ENCODE measurements at places on chromosomes 5 and 9. TPM values are rescaled to one million over a fixed set of nuclear protein-coding genes. Genes with fewer than 3 reads are reported as not detected.

The ZFP37 gene
- 3.3 TPM for total RNA-seq

The ANKRD18A gene
- not detected for total RNA-seq

GRCh38 chr5:107067395-107067794 is 603.3 kb downstream of the EFNA5 start:
- H3K4me1 ChIP-seq: no peaks in the 10 kb centered on the region
- H3K27ac ChIP-seq: no peak overlapping the region
- H3K4me3 ChIP-seq: no peak overlapping the region
- no peaks in the 10 kb centered on the region for H3K27me3 ChIP-seq
- no peak for DNase-seq
- H3K36me3 ChIP-seq: no peaks in the 10 kb centered on the region

DNA sequence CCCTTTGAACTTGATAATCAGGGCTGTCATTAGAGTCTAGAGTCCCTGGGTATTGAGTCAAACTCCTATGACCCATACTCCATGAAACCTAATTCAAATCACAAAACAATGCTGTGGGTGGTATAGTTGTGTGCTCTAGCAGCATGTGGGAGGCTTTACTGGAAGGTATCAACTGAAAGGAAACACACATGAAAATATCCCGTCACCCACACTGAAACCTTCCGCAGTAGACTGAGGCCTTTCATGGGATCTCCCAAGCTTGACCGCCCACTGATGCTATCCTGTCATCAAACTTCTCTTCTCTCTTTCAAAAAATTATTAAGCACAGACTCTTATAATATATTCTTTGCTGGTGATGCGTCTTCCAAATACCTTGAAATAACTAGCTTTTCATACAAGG is 569.1 kb upstream of the MEF2C start:
- no peak for DNase-seq
- no peak overlapping the region for H3K4me3 ChIP-seq
- no peak overlapping the region for H3K27ac ChIP-seq
- no peaks in the 10 kb centered on the region for H3K27me3 ChIP-seq
- no peaks in the 10 kb centered on the region for H3K4me1 ChIP-seq
- no peaks in the 10 kb centered on the region for H3K36me3 ChIP-seq

DNA sequence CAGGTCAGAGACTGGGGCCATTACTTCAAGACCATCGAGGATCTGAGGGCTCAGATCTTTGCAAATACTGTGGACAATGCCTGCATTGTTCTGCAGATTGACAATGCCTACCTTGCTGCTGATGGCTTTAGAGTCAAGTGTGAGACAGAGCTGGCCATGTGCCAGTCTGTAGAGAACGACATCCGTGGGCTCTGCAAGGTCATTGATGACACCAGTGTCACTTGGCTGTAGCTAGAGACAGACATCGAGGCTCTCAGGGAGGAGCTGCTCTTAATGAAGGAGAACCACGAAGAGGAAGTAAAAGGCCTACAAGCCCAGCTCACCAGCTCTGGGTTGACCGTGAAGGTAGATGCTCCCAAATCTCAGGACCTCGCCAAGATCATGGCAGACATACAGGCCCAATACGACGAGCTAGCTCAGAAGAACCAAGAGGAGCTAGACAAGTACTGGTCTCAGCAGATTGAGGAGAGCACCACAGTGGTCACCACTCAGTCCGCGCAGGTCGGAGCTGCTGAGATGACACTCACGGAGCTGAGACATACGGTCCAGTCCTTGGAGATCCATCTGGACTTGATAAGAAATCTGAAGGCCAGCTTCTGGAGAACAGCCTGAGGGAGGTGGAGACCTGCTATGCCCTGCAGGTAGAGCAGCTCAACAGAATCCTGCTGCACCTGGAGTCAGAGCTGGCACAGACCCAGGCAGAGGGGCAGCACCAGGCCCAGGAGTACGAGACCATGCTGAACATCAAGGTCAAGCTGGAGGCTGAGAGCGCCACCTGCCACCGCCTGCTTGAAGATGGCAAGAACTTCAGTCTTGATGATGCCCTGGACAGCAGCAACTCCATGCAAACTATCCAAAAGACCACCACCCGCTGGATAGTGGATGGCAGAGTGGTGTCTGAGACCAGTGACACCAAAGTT is 9.3 kb downstream of the NIPBL start:
- H3K4me3 ChIP-seq: no peak overlapping the region
- H3K27ac ChIP-seq: no peak overlapping the region
- no peak for DNase-seq
- H3K4me1 ChIP-seq: no peaks in the 10 kb centered on the region
- H3K36me3 ChIP-seq: no peaks in the 10 kb centered on the region

GRCh38 chr5:75622564-75622963 is 11.3 kb downstream of the ANKDD1B start:
- H3K4me3 ChIP-seq: no peak overlapping the region
- no peaks in the 10 kb centered on the region for H3K27me3 ChIP-seq
- H3K4me1 ChIP-seq: peaks cover 5% of the 10 kb centered on the region

DNA sequence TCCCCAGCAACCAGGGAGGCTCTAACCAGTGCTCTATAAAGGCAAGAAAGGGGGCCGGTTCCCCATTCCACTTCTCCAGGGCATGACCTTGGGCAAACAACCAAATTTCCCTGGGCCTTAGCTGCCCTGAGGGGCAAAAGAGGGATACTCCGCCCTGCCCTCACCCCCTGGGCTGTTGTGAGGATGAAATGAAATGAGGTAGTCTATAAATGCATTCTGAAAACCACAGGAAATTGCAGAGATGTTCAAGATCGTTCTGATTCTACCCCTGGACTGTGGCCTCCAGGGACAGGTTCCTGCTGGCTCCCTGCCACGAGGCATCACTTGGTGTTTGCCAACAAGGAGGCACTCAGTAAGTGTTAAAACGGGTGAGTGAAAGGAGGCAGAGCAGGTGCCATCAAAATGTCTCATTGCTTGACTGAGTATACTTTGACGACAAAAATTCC is 5.7 kb downstream of the RAPGEF1 start:
- peaks cover 58% of the 10 kb centered on the region for H3K4me1 ChIP-seq
- H3K27me3 ChIP-seq: no peaks in the 10 kb centered on the region
- peak overlapping the region; percentile 43 for H3K4me3 ChIP-seq
- H3K27ac ChIP-seq: peak overlapping the region; percentile 97
- H3K36me3 ChIP-seq: no peaks in the 10 kb centered on the region
- peak; percentile 88 for DNase-seq

Data from osteoblast (primary cell).